ENCODE measurements at places on chromosomes 16 and 17.

DNA sequence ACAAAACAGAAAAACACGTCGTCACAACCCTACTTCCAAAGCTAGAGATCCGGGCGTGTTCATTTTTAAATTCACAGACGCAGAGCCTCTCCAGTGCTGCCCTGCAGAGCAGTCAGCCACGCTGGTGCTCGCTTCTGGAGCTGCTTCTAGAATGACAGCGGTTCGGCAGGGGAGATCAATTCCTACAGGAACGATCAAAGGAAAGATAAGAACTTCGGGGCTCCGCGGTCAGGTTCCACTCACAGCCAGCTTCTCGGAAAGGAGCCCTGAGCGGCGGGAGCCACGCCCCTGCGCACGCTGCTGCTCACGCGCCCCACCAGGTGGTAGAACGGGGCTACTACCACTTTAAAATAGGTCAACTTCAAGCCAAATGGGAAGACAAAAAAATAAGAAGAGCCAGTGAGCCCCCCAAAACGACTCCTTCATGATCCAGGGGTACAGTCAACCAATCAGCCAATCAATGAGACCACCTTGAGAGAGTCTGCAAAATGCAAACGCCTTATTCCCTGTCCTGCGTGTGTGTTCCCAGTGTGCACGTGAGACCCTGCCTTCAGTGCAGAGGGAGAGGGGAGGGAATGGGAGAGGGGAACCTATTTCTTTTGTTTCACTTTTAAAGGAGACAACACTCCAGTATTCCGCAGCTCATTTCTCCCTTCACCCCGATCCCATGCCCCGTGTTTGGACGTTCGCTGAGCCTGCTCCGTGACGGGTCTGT lies 209.7 kb downstream of the RBFOX3 start:
- DNase-seq = peak; percentile 58

- DNase-seq = peak; percentile 84
Observed at GRCh38 chr16:22098405-22099255, 6.3 kb downstream of the VWA3A start.

GRCh38 chr17:34658811-34659560 lies 79.6 kb downstream of the TMEM132E start:
- no peak for DNase-seq

DNA sequence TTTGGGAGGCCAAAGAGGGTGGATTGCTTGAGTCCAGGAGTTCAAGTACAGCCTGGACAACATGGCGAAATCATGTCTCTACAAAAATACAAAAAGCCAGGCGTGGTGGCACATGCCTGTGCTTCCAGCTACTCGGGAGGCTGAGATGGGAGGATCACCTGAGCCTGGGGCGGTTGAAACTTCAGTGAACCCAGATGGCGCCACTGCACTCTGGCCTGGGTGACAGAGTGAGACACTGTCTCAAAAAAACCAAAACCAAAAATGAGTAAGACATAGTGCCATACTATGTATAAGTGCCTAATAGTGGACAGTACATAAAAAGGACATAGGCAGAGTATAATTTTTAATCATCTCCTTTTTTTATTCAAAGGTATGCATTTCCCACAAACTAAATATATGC lies 4.0 kb downstream of the CTC1 start:
- no peak for DNase-seq

- no peak for DNase-seq
Observed at GRCh38 chr16:70388006-70388680, 41.4 kb downstream of the DDX19A start.

DNA sequence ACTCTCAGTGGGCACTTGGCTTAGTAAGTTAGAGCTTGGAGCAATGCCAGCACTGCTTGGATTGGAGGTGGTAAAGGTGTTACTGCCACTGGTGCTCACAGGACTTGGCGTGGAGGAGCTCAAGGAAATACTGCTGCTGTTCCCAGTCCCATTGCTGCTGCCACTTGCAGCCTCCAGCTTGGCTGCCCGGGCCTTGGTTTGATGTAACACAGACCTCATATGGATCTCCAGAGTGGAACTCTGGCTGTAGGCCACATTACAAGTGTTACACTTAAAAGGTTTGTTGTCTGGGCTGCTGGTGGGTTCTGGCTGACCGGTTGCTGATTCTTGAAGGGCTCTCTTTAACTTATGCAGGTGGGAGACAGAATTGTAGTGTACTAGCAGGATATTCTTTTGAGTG lies 250.3 kb downstream of the ZFHX3 start:
- no peak for DNase-seq

DNA sequence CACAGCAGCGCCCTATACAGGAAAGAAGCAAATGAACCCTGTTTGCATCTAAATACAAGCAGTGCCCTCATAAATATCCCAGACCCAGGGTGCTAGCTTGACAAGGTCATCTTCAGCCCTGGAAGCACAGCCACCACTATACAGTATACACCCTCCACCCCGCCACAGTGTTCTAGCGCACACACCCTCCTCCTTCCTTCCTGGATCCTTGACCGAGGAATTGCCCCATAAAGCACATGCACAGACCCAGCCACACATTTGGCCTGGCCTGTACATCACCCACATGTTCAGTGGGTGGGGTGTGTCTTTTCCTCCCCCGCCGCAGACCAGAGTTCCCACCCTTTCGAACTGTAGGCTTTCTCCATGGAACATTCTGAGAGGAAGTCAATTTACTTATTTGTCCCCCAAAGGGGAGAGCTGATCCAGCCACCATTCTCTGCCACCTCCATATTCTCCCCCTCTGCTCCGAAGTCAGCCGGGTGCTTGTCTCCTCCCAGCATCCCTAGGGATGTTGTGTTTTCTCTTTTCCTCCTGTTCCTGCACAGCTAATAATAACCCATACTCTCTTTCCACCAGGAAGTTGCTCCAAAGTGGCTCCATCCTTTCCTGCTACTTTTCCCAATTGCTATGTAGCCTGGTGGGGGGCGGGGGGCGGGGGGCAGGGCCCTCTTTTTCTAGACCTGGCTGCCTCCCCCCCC lies 6.6 kb downstream of the ABI3 start:
- no peak for DNase-seq

GRCh38 chr16:86040496-86040895 lies 141.5 kb downstream of the IRF8 start:
- DNase-seq = no peak

DNA sequence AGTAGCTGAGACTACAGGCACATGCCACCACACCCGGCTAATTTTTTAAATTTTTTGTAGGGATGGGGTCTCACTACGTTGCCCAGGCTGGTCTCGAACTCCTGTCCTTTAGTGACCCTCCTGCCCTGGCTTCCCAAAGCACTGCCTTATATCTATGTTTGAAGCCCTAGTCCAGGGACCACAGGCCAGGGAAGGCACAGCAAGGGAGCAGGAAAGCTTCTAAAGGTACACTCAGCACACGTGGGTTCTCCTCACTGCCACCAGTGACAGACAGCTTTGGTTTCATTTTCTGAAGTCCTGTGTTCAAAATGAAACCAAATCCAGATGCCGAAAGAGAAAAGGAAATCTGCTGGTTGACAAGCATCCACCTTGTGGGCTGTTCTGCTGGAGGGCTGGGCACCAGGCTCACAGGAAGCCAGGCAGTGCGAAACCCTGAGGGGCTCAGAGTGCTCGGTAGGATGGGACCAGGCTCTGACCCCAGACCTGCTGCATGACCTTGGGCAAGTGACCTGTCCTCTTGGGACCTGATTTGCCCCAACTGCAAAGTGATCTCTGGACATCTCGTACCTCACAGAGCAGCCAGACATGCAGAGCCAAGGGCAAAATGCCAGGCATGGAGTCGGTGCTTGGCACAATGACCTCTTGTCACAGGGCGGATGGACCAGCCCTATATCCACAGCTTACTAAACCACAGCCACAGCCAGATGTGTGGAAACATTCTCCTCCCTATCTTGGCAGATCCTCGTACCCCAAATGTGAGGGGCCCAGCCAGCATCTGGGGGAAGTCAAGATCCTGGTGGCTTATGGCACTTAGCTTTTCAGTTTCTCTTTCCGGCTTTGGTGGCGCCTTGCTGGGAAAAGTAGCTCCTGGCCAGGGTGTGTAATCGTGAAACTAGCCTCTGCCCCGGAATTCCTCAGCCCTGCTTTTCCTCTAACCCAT lies 2.8 kb upstream of the SOCS1 start:
- DNase-seq = no peak

DNA sequence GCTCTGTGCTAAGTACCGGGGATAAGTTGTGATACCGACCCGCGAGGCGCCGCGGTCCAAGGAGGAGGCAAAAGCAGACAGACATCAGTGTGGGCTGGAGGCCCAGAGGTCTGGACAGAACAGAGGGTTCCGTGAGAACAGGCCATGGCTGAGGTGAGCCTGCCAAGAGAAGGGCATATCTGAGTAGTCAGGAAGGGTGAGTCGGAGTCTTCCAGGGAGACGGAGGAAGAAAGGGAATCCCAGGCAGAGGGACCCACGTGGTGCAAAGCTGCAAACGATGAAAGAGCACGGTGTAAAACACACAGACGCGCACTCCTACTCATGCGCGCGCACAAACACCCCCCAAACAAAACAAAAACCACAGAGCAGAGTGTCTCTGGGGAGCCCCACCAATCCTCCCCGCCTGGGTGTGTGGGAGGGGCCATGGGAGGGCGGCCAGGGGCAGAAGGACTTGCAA lies 18.1 kb downstream of the RHBDL3 start:
- no peak for DNase-seq

- DNase-seq = no peak
Observed at GRCh38 chr17:66983414-66984021, 19.0 kb downstream of the CACNG4 start.

DNA sequence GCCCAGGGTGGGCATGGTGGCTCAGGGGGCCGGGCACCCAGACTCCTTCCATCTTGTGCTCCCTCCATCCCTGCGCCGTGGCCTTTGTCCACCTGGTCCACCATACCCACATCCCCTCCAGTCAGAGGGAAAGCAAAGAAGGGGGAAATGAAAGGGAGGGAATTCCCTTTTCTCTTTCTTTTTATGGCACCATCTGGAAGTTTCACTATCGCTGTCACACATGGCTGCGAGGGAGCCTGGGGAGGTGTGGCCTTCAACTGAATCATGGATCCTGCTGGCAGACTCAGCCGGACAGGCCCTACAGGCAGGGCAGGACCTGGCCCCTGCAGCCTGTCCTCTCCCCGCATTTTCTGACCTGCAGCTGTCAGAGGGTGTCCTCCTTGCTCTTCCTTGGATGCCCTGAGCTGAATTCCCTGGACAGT lies 6.2 kb downstream of the SLC12A3 start:
- no peak for DNase-seq

DNA sequence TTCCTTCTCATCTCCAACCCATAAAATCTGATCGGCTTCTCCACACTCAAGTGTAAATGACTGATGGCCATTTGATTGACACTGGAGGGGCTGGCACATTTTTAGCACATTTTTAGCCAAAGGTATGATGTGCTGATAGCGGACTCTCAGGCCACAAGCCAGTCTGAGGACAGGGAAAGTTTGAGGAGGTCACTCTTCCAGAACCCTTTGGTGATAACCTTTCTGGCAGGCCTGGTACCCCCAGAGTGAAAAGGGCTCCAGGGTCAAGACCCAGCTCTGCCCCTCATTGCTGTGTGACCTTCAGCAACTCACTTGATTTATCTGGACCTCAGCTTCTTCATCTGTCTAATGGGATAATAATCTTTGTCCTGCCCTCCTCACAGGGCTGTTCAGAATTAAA lies 1.7 kb upstream of the NLRC5 start:
- DNase-seq = no peak

GRCh38 chr17:45104907-45105624 lies 27.2 kb downstream of the PLCD3 start:
- DNase-seq = no peak

DNA sequence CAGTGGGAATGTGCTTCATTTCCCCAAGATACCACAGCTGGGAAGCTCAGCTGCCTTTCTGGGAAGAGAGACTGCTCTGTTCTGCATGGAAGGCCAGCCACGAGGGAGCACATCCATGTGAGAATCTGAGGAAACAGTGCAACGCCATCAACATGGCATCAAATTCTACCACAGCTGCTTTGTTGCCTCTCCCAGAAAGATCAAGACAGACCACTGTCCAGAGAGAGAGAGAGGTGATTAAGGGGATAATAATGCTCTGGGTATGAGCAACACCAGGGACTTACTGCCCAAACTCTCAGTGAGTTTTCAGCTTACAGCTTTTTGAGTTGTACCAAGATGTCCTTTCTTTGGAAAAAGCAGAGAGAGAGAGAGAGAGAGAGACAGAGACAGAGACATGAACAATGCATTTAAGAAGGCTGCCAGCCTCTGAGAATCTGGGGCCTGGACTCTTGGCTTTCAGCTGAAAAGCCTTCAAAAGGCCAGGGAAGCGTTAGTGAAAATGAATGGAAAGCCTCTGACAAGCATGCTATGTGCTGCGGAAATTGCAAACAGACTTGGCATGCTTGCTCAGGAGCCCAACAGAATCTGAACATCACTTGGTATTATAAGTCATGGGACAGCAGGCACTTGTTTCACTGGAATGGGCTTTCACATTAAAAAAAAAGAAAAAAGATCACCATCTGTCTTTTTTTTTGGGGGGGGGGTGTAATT lies 223.1 kb downstream of the MAP2K6 start:
- no peak for DNase-seq

- DNase-seq = peak; percentile 50
Observed at GRCh38 chr16:20242568-20243255, 84.6 kb downstream of the GP2 start.

DNA sequence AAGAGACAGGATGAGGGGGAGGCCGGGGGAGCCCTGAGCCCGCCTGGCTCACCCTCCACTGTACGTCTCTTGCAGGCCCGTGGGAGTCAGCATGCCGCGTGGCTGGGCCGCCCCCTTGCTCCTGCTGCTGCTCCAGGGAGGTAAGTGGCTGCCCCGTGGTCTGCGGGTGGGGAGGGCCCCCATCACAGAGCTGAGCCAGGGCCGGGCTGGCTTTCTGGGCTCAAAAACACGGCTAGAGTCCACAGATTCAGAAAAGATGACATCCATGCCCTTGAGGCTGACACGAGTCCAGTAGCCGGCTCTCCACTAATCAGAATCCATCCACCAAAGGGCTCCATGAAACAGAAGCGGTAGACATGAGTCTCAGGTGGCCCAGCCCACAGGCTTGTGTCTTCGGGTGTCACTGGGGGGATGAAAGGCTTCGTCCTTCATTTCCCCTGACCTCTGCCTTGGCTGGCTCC lies 28.0 kb downstream of the IL21R start:
- DNase-seq = no peak

GRCh38 chr17:70107441-70107840 lies 32.4 kb downstream of the KCNJ16 start:
- no peak for DNase-seq

- peak; percentile 12 for DNase-seq
Observed at GRCh38 chr16:21950782-21951521, 2.2 kb upstream of the UQCRC2 start.

DNA sequence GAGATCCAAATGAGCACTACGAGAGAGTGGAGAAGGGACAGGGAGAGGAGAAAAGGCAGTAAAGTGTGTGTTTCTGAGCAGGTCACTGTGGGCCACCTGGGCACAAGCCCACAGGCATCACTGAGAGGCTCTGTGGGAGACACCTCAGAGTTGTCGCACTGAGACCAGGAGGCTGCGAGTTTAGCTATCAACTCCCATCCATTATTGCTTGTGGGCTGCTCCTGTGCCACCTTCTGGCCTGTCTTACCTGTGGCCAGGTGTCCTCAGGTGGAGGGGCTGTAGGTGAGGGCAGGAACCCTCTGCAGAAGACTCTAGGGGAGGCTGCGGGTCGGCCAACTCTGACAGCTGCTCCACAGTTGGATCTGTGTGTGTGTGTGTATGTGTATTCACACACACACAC lies 2.5 kb upstream of the PRR29 start:
- DNase-seq = no peak

GRCh38 chr17:28527859-28528258 lies 21.7 kb downstream of the FOXN1 start:
- DNase-seq = no peak

- DNase-seq = no peak
Observed at GRCh38 chr17:73521376-73521775, 122.9 kb downstream of the SDK2 start.
